ENCODE measurements at places on chromosomes 5 and 9.

- DNase-seq = no peak
These were observed 89.0 kb downstream of the MARCHF3 start for GRCh38 chr5:126941403-126941802.

DNA sequence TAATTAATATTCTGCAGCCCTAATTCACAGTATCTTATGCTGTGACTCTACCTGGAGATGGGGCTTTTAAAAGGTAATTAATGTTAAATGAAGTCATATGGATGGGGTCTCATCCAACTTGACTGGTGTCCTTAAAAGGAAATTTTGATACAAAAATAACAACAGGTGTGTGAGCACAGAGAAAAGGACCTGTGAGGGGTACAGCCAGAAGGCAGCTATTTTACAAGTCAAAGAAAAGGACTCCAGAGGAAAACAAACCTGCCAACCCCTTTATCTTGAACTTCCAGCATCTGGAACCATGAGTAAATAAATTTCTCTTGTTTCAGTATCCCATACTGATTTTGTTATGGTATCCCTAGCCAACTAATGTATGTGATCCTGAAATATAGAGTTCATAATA is 250.3 kb downstream of the TMEM232 start:
- no peak for DNase-seq

DNA sequence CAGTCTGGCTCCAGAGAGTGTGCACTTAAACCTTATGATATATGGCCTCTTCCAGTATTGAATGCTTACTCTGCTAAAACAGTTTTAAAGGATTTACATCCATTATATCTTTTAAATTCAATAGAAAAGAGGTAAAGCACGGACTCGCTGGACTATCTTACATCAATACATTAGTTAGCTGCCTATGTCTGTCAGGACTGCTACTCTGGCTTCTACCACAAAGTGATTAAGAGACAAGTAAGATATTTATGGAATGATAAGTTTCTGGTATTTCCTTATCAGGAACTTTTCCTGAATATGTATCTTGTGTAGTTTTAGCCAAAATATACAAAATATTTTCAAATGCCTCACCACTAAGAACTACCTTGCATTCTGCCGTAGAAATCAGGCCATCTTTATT is 295.1 kb downstream of the ISL1 start:
- no peak for DNase-seq

DNA sequence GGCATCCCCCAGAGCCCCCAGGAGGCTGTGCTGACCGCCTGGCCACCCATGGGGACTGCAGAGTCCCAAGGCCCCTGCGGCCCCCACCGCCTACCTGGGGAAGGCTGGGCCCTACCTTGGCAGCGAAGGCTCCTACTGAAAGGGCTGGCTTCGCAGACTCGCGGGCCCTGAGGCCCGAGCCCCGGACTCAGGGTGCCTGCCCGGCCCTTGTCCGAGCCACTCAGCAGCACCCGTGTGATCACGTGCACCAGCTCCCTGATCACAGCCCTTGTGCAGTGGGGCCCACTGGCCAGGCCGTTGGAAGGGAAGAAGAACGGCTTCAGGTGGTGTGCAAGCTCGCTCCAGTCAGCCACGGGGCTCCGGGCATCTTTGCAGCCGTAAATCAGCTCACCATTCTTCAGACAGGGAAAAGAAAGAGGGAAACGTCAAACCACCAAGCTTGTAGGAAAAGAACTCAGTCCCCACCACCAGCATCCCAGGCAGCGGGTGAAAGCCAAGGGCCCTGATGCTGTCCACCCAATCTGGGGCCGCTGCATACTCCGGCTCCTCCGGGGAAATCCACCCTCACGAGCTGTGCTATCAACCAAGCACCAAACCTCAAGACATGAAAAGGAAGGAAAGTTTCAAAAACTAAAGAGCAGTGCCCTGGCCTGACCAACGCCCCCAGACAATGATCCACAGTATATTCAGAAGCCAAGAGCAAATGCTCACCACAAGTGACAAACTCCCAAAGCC is 31.9 kb downstream of the IPPK start:
- no peak for DNase-seq

GRCh38 chr9:30172206-30172605 is 2212.2 kb upstream of the ACO1 start:
- DNase-seq = no peak

DNA sequence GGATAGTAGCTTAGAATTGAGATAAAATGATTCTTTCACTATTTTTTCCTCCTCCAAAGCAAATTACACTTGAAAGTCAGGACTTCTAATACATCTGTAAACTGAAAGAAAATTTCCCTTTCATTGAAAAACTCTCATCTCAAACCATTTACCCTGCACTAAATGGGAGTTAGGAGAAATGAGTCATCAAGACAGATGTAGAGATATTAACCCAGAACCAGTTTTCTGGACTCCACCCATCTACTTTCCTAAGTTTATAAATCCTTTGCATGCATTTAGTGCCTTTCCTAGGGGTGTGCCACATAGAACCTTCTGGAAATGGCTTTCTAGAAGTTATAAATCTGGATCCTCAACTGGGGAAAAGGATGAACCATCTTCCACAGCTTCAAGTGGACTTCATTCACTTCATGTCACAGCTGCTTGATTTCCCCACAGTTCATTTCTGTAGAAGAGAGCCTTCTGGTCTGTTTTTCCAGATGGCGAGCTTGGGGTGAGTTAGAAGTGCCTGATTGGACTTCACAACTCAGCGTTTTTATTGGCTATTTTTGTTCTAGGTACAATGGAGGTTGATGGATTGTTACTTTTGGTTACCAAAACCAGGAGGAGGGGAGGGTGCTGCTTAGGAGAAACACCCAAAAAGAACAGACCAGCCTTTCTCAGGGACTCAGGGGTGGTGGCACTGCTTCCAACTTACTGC is 72.5 kb upstream of the GPR151 start:
- DNase-seq = no peak

DNA sequence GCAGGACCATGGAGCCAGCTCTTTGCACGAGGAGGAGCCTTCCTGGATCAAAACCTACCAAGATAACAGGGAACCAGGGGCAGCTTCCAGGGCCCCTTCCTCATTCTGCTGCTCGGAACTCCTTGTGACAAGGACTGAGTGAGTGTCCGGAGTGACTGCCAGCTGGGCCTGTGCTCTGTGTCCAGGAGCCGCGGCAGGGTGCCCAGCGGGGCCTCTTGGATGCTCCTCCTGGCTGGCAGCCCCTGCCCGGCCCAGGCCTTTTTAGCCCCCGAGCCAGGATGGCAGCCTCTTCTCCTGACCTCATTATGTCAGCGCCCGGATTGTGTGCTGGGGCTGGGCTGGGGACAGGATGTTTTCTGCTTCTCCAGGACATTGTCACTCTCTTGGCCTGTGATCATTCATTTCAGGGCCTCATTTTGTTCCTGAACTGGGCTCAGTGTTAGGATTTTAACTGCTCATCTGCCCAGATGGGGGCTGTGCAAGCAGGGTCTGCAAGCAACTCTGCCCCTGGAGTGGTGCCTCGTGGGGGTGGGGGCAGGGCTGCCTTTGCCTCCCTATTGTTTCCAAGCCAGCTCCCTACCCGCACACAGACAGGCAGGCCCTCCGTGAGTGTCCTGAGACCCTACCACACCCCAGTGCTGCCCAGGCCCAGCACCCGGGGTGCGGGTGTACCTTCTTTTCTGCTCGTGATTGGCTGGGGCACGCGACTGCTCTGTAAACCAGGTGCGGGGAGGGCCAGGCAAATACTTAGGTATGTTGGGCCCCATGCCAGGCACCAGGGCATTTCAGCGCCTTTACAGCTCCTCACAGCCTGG is 161.6 kb downstream of the COL23A1 start:
- no peak for DNase-seq

GRCh38 chr5:134136771-134137170 is 22.3 kb downstream of the TCF7 start:
- DNase-seq = no peak

DNA sequence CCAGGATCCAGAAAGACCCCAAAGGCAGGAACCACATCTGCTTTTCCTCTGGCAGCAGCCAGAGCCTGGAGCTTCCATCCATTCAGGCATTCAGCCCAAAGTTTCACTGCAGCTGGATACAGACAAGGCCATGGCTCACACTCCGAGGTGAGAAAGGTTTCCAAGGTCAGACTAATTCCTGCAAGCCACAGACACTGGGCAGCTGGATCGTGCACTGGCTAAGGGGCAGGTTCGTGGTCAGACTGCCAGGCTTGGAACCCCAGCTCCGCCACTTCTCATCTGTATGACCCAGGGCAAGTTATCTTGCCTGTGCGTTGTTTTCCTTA is 36.9 kb downstream of the SPOCK1 start:
- no peak for DNase-seq

- DNase-seq = no peak
These were observed 140.3 kb downstream of the PCSK1 start for GRCh38 chr5:96292582-96293247.

DNA sequence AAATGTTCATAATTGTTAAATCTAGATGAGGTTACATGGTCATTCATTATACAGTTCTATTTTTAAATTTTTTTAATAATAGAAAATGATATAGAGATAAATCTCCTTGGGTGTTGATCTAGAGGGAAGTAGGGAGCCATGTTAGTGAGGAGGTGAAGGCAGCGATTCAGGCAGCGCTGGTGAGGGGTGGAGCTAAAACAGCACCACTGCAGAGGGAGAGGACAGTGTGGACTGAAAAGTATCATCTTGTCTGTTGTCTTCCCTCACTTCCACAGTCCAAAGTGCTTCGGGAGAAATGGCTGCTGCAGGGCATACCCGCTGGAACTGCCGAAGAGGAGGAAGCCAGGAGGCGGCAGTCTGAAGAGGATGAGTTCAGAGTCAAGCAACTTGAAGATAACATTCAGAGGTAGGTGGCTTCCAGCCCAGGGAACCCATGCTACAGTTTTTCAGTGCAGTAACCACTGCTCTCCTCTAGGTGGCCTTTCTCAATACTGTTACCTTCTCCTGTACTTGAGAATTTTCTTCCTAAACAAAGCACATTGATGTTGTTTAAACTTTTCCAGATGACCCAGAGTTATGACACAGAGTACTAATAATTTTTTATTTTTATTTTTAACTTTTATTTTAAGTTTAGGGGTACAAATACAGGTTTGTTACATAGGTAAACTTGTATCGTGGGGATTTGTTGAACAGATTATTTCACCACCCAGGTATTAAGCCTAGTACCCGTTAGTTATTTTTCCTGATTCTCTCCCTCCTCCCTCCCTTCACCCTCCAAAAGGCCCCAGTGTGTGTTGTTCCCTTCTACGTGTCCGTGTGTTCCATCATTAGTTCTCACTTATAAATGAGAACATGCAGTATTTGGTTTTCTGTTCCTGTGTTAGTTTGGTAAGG is 100.5 kb downstream of the PALM2AKAP2 start:
- DNase-seq = no peak

DNA sequence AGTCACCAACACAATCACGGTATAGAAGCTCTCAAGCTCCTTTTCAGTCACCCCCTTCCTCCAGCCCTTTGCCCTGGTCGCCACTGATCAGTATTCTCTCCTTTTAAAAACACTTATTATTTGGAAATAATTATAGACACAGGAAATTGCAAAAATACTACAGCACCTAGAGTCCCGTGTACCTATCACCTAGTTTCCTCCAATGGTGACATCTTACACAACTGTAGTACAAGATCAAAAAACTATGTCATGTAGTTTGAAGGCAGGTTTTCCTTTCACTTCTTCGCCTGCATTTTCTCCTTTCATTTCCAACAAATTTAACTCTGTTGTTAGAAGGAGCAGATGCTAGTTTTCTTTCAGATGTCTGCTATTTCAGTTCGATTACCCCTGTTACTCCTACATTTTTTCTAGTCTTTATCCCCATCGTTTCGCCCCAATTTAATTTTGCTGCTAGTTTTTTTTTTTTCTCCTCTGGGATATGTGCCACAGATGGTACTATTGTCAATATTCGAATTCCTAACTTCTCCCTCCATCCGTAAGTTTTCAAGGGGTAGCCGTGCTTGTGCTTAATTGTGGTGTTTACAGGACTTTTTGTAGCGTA is 612 bp upstream of the ATG10 start:
- no peak for DNase-seq

GRCh38 chr5:78601559-78602314 is 46.8 kb downstream of the LHFPL2 start:
- no peak for DNase-seq

DNA sequence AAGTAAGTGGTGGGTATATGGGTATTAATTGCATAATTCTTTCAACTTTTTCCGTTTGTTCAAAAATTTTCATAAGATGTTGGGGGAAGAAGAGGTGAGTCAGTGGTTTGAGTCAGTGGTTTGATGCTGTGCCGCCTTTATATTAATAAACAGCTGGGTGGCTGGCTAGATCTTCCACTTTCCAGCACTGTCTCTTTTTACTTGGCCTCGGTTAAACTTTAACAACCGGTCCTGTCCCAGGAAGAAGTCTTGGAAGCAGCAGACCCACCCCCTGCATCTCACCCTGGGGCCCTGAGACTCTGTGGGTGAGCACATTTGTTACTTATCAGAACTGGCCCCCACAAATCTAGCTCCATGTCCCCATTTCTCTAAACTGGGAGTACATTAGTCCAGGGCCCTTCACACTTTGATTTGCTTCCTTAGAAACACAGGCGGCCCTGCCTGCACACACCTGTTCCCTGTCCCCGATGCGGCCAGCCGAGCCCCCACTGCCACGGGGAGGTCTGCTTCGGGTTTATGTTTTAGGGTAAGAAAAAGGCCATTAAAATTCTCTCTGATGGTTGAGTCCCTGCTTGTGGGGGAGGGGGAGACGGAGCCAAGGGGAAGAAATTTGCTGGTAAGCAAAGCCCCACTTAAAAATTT is 90.7 kb downstream of the PTCH1 start:
- DNase-seq = no peak

DNA sequence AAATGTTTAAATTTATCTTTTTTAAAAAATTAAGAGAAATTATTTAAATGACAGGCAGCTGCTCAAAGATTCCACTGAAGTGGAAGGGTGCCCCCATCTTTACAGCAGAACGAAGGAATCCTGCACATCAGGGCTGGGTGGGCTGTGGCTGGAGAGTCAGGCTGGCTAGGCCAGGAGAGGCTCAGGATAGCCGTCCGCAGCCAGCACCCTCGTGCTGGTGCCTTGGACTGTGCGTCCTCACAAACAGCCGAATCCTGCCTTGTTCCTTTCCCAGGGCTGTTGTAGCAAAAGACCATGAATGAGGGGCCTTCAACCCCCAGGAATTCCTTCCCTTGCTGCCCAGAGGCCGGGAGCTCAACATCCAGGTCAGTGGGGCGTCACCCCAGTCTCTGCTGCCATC is 64.6 kb upstream of the FCN1 start:
- DNase-seq = no peak

DNA sequence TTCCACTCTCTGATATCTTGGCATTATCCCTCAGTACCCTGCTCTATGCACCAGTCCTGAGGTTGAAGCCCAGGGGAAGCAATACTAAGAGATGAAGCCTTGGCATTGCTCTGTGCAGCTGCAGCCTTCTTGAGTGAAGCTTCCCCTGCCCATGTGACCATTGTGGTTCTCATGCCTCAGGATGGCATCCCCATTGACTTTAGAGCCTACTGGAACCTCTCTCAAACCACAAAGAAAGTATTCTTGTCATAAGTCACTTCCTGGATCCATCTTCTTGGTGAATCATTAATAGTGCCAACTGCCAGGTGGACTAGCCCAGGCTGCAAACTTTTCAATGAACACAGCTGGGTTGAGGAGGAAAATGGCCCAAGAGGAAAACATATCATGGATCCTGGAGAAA is 283.9 kb upstream of the RFX3 start:
- DNase-seq = no peak
